ENCODE measurements at places on chromosomes 6 and 20.

GRCh38 chr20:62363920-62364851, 2.9 kb downstream of the LAMA5 start:
- no peak for DNase-seq

GRCh38 chr20:21505810-21506530, 7.9 kb downstream of the NKX2-2 start:
- peak; percentile 70 for DNase-seq

DNA sequence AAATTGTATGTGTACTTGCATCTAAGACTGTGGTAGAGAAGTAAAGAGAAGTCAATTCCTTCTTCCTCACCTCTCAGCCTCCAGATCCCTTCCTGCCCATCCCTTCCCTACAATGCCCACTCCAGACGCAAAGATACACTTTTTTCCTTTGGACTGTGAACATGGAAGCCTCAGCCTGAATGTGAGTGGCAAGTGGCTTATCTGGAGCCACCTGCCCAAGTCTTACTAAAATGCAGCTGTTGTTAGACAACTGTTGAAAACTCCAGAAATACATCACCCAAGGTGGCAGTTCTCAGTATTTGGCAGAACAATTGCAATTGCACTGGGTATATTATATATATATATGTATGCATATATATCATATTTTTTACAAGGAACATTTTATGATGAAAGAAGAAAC, 7.5 kb downstream of the VGLL2 start:
- DNase-seq = no peak

- DNase-seq = no peak
These were observed 46.6 kb upstream of the DEFB112 start for GRCh38 chr6:50096296-50096695.

DNA sequence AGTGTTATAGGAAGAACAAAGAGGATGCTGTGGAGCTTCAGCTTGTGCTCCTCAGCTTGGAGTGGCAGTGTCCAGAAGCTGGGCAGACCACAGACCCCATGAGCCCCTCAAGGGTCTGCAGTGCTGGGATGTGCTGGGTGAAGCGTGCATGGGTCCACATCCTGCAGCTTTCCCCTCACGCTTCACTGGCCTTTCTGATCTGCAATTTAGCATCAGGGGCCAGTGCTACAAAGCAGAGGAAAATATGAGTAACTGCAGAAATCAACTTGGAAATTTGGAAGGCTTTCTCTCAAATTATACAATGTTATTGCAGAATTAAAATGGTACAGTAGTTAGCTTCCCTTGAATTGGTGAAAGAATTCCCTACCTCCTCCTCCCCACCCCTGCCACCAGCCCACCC, 10.1 kb downstream of the SLC17A4 start:
- DNase-seq = no peak

DNA sequence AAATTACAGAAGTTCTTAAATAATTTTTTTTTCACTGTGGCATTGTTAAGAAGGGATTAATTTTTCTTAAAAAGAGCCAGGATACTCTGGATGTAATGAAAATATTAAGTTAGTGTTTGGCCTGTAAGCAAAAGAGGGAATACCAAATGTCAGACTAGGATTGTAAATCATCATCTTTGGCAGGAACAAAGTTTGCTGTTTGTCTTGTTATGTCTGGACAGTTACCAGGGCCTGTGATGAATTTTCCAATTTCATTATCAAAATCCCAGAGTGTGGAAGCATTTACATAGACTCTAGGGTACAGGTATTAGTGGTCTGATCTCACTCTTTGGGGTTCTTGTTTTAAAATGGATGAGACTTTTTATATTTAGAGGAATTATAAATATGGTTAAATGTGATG, 26.1 kb downstream of the CEP57L1 start:
- DNase-seq = no peak

- DNase-seq = no peak
These were observed 14.0 kb upstream of the BTN3A2 start for GRCh38 chr6:26350858-26351543.

DNA sequence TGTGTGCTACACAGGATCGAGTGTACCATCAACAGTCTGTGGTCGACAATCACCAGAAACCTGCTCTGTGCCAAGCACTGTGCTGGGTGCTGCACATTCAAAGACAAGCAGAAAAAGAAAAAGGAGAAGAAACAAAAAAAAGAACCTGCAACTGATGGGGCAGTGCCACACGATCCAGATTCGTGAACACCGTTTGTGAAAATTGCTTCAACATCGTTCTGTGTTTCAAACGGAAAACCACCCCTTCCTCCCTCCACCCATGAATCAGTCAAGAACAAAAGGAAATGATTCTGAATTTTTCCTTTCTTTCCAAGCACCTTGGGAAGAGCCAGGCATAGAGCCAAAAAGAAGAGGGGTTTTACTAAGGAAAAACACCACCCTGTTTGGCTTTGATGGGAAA, 129.2 kb upstream of the ARID1B start:
- no peak for DNase-seq

DNA sequence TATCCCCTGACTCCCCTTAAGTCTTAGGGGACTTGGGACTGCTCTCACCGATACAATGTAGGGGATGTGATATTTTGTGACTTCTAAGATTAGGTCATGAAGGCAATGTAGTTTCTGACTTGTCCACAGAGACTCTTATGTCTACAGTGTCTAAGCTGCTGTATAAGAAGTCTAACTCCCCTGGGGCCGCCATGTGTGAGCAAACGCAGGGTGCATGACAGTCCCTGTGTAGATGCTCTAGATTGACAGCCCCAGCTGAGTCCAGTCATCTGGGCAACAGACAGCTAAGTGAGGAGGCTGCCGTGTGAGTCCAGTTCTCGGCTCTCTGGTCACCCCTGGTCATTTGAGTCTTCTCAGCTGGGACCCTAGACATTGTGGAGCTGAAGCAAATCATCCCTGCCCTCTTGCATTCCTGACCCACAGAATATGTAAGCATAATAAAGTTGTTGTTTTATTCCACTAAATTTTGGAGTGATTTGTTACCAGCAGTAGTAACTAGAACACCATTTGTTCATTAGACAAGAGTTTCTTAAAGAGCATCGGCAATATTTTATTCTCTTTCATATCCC, 743.3 kb upstream of the CHD6 start:
- DNase-seq = no peak

- no peak for DNase-seq
These were observed 193.1 kb downstream of the CDH4 start for GRCh38 chr20:61445138-61445537.

DNA sequence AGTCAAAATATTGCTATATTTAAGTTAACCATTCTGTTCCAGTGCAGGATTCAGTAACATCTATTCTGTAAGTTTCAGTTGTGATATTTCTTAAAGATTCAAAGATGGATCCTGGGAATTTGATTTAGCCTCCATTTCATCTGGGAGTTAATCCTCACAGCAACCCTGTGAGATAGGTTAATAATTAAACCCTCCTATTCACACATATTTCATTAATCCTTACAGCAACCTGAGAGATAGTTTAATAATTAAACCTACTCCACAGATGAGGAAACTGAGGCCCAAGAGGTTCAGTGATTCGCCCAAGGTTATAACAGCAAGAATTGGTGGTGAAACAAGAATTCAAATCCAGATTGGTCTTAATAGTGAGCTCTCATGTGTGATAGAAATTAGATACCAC, 10.9 kb upstream of the ZBTB2 start:
- no peak for DNase-seq

DNA sequence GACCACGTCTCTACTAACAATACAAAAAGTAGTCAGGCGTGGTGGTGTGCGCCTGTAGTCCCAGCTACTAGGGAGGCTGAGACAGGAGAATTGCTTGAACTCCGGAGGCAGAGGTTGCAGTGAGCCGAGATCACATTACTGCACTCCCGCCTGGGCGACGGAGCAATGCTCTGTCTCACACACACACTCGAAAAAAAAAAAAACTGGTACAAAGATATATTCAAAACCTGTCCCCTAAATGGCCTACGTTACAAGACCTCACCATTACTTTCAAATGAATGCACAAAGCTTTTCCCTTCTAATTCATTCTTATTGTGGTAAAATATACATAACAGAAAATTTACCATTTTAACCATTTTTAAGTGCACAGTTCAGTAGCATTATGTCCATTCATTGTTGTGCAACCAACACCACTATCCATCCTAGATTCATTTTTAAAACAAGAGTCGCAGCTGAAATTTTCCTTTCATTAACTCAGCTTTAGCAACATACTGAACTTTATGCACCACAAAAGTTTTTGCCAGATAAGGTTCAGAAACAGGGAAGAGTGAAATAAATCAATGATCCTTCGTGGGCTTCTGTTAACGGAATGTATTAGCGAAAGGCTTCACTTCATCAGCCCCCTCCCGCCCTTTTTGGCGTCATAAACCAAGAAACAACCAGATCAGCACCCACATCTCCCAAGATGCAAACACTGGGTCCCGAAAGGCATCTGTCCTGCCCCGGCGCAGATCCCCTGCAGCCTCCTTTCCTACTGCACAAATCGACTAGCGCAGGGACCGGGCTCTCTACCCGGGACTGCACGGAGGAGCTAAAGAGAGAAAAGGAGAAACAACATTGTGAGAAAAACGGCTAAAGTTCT, 825 bp upstream of the FAM135A start:
- DNase-seq = no peak

- DNase-seq = peak; percentile 44
These were observed at the start of gene SPEF1 for GRCh38 chr20:3781153-3781910. TSS of gene SPEF1 (minus strand) at chr20:3781448. CDS start at chr20:3781287, 161 bp downstream.

GRCh38 chr20:8568075-8568474, 436.0 kb downstream of the PLCB1 start:
- no peak for DNase-seq

- no peak for DNase-seq
These were observed 291.4 kb upstream of the RNF217 start for GRCh38 chr6:124670801-124671200.

- DNase-seq = no peak
These were observed 40.6 kb downstream of the KCNS1 start for GRCh38 chr20:45060294-45060693.

- peak; percentile 21 for DNase-seq
These were observed 28.6 kb downstream of the FOXO3 start for GRCh38 chr6:108589244-108589791.

GRCh38 chr6:551405-551804, 105.5 kb downstream of the HUS1B start:
- no peak for DNase-seq

DNA sequence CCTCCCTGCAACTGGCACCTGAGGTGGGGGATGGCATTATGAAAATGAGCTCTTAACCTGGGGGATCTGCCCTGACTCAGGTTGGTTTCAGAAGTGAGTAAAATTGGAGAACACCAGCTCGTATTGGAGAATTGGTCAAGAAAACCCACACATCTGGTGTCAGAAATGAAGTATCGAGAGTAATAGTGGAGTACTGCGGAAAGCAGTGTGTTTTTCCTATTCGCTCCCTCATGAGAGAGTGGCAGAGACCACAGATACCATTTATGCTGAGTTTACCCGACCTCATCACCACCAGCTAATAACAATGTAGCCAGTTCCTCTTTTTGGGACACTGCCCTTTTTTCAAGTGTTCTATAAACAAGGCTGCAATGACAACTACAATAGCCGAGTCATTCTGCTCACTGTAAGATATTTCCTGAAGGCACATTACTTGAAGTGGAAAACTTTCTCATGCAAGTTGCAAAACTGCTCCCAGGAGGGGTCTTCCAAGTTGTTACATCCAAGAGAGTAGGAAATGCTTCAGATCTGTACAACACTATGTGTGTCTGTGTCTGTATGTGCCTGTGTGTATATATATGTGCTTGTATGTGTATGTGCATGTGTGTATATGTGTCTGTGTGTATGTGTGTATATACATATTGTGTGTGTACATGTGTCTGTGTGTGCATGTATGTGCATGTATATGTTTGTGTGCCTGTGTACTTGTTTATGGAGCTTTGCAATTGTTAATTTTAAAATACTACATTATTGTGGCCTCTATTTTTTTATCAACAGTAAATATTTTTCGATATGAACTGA, 106.0 kb upstream of the CST7 start:
- DNase-seq = no peak

DNA sequence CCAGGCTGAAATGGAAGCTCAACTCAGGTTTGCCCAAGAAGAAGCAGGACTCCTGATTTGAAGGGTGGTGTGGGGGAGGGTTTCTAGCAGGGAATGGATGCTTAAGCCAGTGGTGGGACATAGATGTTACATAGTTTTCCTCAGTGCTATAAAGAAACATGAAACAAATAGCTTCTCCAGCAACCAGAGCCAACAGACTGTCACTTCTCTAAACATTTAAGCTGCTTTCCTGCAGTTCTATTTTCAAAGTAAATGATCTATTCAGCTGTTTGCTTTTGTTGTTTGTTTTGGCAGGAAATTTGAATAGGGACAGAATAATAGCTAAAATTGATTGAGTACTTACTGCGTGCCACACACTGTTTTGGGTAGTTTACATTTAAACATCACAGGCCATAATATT, 169.0 kb downstream of the UST start:
- DNase-seq = no peak

DNA sequence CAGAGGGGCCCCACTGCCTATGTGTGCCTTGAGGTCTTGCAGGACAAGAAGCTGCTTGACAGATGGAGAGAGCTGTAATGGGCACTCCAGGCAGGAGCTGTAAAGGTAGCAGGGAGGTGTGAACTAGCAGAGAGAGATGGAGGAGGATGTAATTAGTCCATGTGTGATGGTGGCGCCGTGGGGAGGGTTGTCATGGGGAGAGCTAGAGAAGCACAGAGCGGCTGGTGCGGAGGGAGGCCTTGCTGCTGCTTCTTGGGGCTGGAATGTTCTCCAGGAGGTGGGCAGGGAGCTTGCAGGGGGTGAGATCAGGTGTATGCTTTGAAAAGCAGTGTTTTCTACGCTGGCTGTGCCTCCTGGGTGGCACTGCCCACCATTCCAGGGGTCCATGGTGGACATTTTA, 32.1 kb downstream of the APCDD1L start:
- DNase-seq = no peak

- no peak for DNase-seq
These were observed 145.9 kb downstream of the C6orf118 start for GRCh38 chr6:165163519-165163918.

DNA sequence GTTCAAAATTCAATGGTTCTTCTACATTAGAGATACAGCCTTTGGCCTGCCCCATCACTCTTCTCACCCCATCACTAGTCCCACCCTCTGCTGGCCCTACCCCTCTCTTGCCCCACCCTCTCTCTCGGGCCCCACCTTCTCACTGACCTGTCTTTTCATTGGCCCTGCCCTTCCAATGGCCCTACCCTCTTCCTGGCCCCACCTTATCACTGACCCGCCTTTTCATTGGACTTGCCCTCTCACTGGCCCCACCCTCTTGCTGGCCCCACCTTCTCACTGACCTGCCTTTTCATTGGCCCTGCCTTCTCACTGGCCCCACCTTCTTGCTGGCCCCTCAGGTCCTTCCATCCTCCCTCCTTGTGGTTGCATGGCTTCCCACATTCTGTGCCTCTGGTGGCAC, 107.2 kb upstream of the PLEKHG1 start:
- no peak for DNase-seq

GRCh38 chr20:38205001-38205400, 39.9 kb upstream of the TGM2 start:
- DNase-seq = no peak

DNA sequence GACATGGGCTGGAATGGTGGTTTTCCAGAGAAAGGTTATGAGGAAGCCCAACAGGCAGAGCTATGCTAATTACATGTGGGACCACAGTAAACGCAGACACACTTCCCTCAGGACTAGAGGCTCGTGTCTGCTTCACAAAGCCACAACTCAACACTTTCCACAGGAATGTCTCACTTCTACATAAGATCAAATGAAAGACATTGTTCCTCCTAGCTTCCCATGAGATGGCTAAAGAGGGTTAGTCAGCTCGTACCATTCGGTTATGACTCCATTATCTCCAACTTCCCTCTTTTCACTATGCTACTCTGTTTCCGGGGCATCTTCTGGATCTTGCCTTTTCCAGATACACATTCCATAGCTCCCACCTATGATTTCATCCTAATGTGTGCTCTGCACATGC, 29.1 kb upstream of the ZC3H12D start:
- no peak for DNase-seq
